ENCODE measurements at places on chromosomes 6 and 20.

GRCh38 chr20:1278993-1279392, 12.9 kb downstream of the SNPH start:
- DNase-seq: no peak

DNA sequence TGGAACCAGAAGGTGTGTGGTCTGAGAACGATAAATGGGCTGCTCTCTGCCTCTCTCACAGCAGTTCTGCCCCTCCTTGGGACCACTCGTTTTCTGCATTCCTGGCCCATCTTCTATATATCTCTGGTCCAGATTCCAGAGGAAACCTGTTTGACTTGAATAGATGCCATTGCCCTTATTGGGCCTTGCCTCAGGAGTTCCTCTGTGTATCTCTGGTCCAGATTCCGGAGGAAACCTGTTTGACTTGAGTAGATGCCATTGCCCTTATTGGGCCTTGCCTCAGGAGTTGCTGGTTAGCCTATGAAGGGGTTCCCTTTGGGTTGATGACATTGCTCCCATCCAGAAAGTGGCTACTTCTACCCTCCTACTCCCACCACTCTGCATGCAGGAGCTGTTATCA, 189.4 kb downstream of the SLC16A10 start:
- DNase-seq: no peak

- DNase-seq: no peak
Measured at GRCh38 chr6:12298017-12298978, 8.1 kb downstream of the EDN1 start.

DNA sequence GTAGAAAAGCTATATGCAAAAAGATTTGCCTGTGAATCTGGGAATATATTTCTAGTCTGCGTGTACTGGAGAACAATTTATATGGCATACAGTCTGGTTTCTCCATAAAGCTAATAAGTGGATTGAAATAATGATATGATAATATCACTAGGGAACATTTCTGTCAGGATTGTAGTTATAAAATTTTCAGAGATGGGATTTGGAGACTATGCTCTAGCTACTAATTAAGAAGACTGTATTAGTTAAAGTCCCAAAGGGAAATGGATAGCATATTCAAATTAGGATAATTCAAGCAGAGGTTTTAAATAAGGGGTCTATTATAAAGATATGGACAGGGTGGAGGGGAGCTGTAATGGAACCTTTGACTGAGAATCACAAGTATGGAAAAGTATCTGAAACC, 7.2 kb upstream of the STX11 start:
- no peak for DNase-seq

DNA sequence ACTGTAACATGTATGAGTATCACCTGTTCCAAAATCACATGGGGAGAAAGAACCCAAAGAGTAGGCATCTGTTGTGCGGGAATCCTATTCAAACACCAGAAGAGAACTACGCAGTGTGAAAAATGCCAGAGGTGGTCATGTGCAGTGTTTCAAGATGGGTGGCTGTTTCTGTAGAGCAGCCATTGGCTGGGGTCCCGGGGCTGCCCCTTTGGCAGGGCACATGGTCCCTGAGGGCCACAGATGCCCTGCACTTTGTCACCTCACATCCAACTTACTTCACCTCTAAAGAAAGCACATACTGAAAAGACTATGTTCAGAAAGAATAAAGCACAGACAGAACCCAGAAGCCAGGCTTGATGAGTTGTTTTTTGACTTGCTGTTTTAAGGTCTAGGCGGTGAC, 12.3 kb downstream of the MTCH1 start:
- no peak for DNase-seq

GRCh38 chr20:49631061-49631716, 63.3 kb upstream of the PTGIS start:
- no peak for DNase-seq

DNA sequence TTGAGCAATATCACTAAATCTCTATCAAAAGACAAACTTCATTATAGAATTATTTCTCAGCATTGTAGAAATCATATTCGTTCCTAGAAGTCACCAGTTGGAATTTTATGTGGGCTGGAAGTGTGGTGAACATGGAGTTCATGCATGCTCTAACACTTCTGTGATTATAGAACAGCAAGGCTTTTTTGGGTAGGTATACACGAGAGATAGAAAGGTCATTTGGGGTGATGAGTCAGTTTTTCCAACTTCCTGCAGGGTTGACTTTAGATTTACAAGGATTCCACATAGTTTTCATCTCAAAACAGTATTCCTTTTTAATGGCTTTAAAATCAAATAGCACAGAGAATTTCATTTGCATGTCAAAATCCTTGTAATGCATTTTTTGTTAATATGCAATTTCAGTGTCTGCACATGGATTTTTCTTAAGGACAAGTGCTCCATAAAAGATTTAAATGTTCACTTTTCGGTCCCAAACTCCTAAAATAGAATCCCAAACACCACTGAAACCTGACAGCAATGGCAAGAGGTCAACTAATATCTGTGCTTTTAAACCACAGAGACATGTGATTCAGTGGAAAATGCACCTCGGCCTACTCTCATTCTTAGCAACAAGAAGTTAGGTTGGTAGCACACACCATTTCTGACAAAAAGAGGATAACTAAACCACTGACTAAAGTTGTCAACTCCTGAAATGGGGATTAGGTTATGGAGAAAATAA, 211.0 kb downstream of the MOXD1 start:
- no peak for DNase-seq

DNA sequence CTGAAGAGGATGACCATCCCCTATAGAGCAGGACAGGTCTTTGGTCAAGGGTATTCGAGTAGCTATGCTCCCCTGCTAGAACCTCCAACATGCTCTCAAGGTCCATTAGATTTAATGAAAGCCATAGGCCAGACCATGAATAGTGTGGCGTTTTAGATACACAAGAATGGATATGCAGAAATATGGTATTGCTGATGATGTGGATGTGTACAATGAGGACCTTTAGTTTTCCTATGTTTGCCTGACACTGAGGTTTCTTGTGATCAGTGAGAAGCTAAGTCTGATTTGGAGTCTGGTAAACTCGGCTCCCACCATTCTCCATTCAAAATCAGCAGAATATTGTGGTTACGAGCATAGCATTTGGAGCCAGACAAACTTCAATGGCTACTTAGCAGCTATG, 125.6 kb downstream of the TSHZ2 start:
- no peak for DNase-seq

DNA sequence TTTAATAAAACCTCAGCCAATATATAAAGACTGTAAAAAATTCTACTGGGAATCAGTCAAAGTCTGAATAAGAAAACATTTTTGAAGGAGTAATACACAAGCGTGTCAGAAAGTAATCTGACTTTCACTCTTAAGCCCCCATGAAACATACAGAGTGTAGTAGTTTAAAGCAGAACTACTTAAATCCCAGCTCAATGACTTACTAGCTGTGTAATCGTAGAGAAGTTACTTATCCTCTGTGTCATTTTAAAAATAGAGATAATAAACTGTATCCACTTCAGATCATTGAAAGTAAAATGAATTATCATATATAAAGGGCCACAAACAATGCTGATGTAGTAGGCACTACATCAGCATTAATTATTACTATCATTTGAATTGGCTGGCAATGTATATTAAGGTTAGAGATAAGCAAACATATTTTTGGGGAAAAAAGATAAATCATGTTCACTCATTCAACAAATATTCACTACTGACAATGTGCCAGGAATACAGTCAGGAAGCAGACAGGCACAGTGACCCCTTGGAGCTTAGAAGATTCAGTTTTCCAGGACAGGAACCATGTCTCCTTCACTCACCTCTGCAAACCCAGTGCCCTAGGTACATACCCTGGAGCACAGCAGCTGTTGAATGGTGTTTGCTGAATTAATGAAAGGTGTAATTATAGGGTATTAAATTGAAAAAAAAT, 14.4 kb downstream of the REPS1 start:
- DNase-seq: no peak

DNA sequence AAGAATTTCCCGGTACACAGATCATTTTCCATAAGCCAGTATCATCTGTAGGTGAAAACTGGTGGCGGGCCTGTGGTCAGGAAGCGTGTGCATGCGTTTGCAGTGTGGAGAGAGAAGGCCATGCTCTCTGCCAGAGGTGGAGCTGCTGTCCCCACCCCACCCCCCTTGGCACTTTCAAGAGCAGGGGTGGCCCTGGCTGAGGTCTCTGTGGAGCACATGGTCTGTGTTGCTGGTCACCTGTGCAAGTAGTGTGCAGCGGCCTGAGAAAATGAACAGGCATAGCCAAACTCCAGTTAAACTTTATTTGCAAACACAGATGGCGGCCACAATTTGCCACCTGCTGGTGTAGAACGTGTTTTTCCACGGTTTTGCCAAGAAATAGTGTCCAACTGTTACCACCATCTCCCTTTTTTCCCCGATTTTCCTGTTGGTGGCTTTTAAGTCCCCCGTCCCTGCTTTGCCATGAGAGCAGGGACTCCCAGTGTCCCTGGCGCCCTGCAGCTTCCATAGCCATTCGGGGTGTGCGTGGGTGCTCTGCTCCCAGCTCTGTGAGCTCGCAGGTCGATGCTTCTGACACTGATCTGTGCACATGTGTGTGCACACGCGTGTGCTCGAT, 2.5 kb downstream of the ADRM1 start:
- DNase-seq: no peak
